Posterior cingulate gyrus (tissue), 11 donors: ENCODE measurements at places on chromosomes 12 and 14.

GRCh38 chr14:101494826-101495225 is 66.5 kb upstream of the DIO3 start:
- no peak for DNase-seq

GRCh38 chr14:68214431-68214830 is 394.9 kb downstream of the RAD51B start:
- no peak for DNase-seq

- DNase-seq, result no peak
Measured at GRCh38 chr12:90621927-90622326, 333.0 kb downstream of the CCER1 start.

DNA sequence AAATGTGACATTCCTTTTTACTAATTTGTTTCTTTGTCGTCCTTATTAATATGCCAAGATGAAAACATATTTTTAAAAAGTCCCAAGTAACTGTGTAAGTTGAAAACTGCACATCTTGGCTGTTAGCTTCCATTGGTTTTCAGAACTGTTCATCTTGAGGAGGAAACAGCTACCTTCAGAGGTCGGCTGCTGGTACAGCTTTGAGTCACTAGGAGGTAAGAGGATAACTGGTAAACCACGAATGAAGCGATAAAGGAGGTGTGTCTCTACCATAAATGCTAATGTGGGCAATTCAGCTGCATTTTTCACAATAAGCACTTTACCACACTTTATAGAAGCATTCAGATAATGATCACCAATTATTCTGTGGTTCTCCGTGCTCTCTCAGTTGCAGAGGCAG is 137.5 kb upstream of the KRAS start:
- DNase-seq, result no peak

GRCh38 chr12:127162307-127162706 is 1104.7 kb upstream of the TMEM132C start:
- DNase-seq, result no peak

DNA sequence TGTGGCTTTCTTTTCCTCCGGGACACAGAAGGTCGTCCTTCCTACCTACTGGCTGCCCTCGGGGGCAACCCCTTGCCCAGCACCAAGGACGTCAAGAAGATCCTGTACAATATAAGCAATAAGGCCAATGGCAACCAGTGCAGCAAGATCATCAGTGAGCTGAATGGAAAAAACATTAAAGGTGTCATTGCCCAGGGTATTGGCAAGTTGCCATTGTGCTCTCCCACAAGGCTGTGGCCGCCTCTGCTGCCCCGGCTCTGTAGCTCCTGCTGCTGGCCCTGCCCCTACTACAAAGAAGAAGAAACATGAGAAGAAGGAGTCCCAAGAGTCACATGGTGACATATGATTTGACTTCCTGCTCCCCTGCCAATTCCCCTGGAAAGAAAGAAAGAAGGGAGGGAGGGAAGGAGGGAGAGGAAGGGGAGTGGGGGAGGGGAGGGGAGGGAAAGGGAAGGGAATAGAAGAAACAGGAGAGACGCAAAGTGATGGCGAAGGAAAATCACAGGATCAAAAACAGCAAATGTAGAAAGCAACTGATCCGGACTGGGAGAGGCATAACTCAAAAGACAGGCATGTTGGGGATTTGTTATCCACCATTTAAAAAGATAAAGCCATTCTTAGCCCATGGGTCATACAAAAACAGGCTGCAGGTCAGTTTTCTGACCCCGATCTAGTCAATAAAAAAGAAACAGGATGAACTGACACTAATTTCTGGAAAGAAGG is 61.3 kb upstream of the RESF1 start:
- DNase-seq, result no peak

- no peak for DNase-seq
Measured at GRCh38 chr14:33768458-33768830, 182.4 kb downstream of the EGLN3 start.

DNA sequence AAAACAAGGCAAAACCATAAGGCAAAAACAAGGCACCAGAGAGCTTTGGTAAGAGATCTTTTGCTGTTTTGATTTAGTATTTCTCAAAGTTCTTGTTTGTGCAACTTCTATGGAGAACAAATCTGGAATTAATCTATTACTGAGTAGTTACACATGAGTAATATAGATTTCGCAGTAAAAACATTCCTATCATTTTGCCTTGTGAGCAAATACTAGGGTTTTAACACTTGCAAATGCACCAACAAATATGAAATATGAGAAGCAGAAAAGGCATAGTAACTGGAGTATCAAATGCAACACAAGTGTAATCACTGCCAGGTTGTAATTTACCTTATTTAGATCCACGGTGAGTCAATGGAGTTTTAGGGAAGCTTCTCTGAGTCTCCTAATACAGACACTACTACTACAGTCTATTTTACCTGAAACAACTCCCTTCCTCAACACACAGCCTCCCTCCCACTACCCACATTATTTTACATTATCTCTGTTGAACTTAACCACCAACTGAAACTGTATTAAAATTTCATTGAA is 324.1 kb downstream of the FLRT2 start:
- no peak for DNase-seq

DNA sequence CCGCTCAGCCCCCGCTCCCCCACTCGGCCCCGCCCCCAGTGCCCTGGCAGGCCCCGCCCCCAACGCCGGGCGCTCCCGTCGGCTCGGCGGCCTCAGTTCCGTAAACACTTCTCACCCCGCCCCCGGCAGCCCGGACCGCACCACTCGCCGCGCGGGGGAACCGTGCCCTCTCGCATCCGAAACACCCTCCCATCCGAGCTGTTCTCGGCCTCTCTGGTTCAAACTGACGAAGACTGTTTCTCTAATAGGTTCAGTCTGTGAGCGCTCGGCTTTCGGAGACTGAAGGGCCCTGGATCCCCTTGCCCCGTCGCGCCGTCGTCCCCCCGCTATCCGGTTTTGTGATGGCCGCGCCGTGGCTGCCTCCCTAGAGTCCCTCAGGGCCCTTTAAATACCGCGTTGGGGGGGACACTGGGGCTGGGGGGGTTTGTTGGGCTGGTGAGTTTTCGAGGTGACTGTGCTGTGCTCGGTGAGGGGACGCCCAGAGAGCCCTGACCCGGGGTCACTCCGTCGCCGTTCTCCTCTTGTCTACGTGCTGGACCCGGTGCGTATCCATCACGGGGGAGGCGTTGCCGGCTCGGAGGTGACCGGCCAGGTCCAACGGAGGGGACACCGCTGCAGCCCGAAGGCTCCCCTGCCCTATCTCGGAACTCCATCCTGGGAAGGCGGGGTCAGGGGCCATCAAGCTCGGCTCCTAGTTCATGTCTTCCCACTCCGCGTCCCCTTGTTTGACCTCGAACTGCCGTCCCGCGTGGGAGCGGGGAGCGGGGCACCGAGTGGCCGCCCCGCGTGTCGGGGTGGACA is at the start of gene TCP11L2:
Gene TCP11L2, plus strand, starts transcription at position 333 of the 801 bp plus-strand sequence. CDS start 8,343 bp downstream, outside the sequence.
- peak; percentile 85 for DNase-seq

GRCh38 chr14:34035177-34035933 is 84.5 kb upstream of the EGLN3 start:
- no peak for DNase-seq

DNA sequence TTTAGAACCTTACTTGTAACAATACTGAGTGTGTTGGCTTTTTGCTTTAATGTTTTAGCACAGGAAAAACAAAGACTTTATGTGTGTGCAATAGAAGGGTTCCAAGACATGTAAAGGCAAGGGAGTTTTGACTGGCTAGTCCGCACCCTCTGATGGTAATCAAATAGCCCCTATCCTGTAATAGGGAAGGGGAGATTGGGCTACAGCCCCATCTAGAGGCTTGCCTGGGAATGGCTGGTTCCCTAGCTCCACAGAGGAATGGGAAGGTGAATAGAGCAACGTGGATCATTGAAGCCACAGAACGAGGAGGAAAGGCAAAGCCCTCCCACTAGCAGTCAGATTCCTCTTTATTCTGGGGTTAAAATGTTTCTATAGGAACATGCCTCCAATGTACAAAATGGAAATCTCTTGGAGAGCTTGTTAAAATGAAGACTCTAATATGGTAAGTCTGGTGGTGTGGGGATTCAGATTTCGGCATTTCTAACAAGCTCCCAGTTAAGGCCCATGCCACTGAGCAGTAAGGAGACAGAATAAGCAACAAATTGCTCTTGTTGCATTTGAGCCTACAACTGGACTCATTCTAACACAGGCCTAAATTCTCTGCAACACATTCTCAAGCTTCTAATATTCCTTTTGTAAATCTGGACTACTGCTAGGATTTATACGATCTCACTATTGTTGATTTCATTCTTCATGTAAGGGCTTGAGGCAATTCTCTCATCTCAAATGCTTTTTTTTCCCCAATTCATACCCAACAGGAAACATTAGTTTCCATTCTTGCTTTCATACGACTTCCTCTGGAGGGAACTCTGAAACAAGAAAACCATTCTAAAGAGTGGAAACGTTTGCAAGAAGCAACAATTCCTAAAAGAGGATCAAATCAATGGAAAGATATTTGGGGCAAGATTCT is 57.1 kb downstream of the NIN start:
- peak; percentile 67 for DNase-seq

- DNase-seq, result no peak
Measured at GRCh38 chr14:21081521-21082142, 11.5 kb downstream of the ARHGEF40 start.

- DNase-seq, result no peak
Measured at GRCh38 chr14:86013641-86014040, 483.7 kb downstream of the FLRT2 start.

- no peak for DNase-seq
Measured at GRCh38 chr14:57755018-57755521, 110.8 kb downstream of the SLC35F4 start.

- DNase-seq, result no peak
Measured at GRCh38 chr14:75522983-75523318, 682 bp downstream of the BATF start.

DNA sequence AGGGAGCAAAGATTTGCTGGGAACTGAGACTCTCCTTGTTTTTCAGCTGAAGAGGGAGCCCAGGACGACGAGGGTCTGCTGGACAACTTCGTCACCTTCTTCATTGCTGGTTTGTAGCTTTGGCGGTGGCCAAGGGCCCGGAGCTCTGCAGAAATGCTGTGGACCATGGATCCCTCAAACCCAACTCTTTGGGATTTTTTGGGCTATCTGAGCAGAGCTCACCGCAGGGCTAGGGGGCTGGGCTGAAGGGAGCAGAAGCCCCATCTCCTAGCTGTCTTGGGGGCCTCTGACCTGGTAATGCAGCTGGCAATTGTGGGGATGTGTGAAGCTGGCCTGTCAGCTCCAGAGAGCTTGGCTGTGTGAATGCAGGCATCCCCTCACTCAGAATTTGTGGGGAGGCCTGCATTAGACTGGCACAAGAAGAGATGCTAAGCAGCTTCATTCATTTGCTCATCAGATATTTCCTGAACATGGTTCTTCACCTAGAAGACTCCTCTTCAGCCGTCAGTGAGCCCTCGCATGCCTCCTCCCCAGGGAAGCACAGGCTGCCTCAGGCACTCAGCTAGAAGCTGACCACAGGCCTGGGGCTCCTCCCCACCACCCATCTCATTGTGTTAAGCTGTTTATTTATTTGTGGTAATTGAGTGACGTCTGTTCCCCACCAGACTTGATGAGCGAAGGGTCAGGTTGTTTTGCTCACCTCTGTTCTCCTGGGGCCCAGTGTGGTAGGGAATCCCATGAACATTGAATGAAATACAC is 32.2 kb downstream of the CYP46A1 start:
- DNase-seq, result no peak

- DNase-seq, result peak; percentile 55
Measured at GRCh38 chr14:99271951-99272631, at the start of gene BCL11B. BCL11B (minus strand) TSS chr14:99272197; CDS start chr14:99271218, 979 bp downstream.

GRCh38 chr12:57581802-57582201 is 9.2 kb upstream of the PIP4K2C start:
- DNase-seq, result no peak

- peak; percentile 34 for DNase-seq
Measured at GRCh38 chr12:133130808-133131128, 341 bp downstream of the ZNF10 start.

- DNase-seq, result no peak
Measured at GRCh38 chr14:66233591-66233990, 252.6 kb upstream of the CCDC196 start.

DNA sequence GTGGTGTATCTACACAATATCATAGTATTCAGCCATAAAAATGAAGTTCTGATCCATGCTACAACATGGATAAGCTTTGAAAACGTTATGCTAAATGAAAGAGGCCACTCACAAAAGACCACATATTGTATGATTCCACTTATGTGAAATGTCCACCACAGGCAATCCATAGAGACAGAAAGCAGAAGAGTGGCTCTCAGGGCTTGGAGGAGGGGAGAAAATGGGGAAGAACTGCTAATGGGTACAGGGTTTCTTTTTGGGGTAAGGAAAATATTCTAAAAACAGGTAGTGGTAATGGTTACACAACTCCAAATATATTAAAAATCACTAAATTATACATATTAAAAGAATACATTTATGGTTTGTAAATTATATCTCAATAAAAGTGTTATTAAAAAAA is 16.5 kb downstream of the SCNN1A start:
- DNase-seq, result no peak

DNA sequence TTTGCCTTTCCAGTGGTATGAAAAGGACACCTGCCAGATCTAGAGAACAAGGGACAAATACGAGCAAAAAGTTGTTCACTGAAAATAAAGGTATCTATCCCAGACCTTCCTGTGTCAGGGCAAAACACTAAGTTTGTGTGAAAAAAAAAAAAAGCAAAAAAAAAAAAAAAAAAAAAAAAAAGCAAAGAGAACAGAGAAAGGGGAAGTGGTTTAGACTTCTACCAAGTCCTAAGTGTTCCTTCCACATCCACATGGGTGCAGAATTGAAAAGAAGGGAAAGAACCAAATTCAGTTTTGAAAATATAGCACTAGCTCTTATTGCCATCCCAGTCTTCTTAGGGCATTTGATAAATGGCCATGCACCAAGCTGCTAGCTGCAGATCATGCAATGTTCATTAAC is 41.7 kb downstream of the ZCRB1 start:
- no peak for DNase-seq

DNA sequence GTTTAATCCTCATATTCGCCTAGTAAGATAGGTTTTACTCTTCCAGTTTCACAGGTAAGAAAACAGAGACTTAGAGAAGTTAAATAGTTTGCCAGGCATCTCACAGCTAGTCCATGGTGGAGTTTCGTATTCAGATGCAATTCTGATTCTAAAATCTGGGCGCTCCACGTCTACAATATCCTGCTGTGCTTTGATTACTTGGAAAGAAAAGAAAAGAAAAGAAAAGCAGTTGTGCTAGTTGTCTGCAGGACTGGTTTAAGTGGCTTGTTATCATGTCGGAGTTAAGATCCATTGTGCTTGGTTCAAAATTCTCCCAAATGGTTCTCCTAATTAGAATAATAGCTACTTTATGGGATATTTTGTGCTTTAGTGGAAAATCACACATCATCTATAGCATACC is 18.6 kb downstream of the AKAP3 start:
- DNase-seq, result no peak

DNA sequence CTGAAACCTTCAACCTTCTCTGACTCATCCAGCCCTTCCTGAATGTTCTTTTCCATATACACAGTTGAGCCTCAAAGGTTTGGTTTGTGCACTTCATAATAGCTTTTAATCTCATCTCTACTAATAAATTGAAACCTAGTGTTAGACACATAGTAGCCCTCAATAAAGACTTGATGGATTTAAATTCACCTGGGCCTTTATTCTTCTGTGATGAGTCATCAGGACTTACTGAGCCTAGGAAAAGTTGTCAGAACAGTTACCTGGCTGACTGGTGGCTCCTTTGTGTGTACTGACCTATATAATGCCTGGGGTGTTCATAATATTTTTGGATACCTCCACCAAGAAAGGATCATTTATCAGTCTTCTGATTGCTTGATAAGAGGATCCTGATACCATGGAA is 86.4 kb upstream of the NTF3 start:
- no peak for DNase-seq

GRCh38 chr12:18358077-18358476 is 96.8 kb downstream of the PIK3C2G start:
- DNase-seq, result no peak
